Hematopoietic multipotent progenitor cell treated with erythropoietin and hydrocortisone succinate and interleukin-3 and kit ligand, for 15 days (in vitro differentiated cells): ENCODE measurements at places on chromosomes 13 and 19.

DNA sequence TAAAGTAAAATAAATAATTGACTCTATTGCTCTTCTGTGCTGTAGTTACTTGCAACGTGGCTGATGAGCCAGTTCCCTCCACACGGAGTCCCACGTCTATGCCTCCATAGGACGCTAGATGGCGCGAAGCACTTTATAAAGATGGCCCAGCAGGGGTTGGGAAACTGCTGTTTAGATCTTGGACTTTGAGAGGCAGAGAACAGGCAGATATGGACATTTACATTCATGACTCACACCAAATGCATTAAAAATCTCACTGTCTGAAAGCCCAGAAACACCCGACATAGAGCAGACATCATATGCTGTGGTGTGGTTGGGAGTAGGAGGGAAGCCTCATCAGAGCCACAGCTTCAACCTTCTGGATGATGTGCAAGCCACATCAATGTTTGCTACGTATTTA lies 643.1 kb upstream of the ARGLU1 start:
- peak; percentile 13 for DNase-seq

DNA sequence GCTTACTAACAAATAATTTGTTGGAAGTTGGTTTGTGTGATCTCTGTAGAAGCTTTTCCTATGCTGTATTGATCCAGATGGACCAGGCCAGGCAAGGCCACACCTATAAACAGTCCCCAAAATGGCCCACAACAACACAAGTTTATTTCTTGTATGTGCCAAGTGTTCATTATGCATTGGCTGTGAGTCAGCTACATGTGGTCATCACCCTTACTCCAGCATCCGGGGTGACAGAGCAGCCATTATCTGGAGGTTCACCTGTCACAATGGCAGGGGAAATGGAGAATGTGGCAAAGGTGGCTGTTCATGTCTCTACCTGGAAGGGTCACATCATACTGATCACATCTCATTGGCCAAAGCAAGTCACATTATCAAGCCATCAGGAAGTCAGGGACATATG lies 164.3 kb downstream of the DCT start:
- no peak for DNase-seq

- no peak for DNase-seq
Observed at GRCh38 chr13:41954226-41954625, 6.7 kb downstream of the VWA8 start.

GRCh38 chr19:58513694-58514563 lies 2.1 kb upstream of the SLC27A5 start:
- DNase-seq = peak; percentile 93

GRCh38 chr19:485077-485476 lies 11.2 kb upstream of the MADCAM1 start:
- DNase-seq = no peak

GRCh38 chr13:55893540-55893939 lies 1247.2 kb upstream of the PRR20A start:
- DNase-seq = no peak

- no peak for DNase-seq
Observed at GRCh38 chr19:18045307-18046050, 37.5 kb downstream of the ARRDC2 start.

GRCh38 chr13:88866195-88866594 lies 1195.0 kb downstream of the SLITRK5 start:
- DNase-seq = no peak

DNA sequence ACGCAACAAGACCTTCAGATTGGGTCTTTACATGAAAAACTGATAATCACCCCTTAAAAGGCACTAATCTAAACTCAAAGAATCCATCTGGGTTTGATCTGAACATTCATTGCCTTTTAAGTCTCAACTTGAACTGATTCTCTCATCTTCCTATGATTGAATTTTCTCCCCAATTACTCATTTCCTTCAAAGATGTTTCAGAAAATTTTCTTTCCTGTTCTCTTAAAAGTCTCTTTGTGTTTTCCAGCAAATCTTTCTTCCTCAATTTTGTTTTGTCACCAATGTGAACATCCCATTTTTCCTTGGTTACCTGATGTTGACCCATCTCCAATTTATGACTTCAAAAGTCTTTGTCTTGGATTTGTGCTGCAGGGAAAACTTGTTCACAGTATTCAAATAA lies 234.3 kb downstream of the DACH1 start:
- DNase-seq = no peak

DNA sequence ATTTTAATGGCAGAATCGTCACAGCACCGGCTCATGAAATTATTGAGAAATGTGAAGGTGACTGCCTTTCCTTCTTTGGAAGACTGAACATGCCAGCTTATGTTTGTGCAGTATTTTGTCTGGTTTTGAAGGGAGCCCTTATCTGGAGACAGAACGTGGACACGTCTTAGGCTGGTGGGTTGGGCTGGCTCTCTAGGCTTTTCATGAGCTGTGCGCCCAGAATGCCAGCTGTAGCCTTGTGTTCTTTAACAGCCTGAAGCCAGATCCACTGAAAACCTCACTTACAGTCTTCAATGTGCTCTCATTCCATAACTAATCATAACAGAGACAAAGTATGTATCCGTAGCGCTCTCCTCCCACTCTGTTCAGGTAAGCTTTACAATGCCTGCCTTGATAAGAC lies 184.4 kb upstream of the HTR2A start:
- DNase-seq = no peak

DNA sequence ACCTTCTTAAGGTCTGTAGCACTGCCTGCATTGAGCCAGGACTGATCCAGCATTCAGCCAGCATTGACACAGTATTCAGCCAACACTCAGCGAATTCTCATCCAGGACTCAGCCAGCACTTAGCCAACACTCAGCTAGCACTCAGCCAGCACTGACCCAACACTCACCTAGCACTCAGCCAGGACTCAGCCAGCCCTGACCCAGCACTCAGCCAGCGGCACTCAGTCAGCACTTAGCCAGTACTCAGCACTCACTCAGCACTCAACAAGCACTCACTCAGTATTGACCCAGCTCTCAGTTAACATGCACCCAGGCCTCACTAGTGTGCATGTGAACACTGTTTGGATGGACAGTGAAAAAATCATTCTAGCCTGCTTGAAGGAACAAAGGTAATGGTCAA lies 55.0 kb downstream of the TSHZ3 start:
- DNase-seq = no peak

DNA sequence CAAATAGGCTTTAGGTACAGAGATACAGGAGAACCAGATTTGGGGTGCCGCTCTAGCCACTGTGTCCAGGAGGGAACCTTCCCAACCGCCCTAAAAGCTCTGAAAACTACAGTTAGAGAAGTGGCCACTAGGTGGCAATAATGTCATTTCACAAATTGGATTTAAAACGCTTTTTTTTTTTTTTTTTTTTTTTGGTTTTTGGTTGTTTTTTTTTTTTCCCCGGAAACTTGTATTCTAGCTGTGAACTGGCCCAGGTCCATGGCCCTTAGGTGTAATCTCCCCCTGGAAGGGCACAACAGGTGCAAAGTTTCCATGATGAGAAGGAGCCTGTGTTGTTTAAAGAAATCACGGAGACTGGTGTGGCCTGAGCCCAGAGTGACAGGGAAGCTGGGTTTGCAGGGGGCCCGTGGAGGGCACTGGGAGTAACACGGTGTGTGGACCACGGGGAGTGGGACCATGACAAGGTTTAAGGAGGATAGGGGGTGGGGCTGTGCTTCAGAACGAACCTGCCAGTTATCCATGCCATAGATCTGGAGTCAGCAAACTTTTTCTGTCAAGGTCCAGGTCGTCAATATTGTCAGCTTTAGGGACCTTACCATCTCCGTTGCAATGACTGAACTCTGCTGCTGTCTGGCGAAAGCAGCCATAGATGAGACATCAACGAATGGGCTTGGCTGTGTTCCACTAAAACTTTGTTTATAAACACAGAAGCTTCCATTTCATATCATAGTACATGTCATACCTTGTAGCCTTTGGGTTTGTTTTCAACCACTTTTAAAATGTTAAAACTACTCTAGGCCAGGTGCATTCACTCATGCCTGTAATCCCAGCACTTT lies 10.1 kb downstream of the OR1I1 start:
- DNase-seq = peak; percentile 74

- no peak for DNase-seq
Observed at GRCh38 chr13:34214686-34215085, 396.7 kb downstream of the RFC3 start.

DNA sequence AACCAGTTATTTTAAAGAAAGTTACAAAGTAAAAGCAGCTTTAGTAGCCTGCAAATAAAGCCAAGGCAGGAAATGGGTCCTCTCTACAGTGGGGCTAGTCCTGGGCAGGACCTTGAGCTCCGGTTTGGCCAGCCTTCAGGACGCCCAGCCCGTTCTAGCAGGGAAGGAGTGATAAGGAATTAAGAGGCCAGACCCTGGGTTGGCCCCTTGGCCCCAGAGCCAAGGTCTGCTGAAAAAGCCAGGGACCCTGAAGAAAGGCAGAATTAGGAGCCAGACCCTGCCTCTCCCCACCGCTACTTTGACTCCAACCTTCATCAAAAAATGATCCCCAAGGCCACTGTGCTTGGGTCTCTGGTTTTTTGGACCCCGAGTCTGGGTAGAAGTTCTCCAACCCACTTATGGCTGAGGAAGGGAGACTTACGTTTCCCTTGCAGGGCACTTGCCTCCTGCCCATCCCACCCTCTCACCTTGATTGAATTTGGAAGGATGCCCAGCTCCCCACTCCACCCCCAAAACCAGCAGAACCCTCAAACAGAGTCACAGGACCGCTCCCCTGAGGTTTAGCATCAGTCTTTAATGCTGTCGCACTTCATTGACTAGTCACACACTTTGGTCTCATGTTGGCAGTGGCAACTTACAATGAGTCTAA lies 3.9 kb downstream of the DNAJB1 start:
- no peak for DNase-seq

DNA sequence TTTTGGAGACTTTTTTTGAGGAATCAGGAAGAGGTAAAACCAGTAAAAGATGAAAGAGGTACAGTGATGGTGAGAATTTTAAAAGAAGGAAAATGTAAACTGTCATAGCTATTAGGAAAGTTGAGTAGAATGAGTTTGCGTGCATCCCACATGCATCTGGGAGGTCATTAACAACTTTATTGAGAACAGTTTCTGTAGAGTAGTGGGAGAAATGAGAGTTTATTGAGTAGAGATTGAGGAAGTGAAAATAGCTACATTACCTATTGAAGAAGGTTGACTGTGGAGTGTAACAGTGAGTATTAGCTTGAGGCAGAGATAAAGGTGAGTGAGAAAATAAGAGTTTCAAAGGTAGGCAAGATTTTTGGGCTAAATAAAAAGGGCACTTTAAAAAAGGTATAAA lies 38.7 kb downstream of the BRCA2 start:
- DNase-seq = no peak

DNA sequence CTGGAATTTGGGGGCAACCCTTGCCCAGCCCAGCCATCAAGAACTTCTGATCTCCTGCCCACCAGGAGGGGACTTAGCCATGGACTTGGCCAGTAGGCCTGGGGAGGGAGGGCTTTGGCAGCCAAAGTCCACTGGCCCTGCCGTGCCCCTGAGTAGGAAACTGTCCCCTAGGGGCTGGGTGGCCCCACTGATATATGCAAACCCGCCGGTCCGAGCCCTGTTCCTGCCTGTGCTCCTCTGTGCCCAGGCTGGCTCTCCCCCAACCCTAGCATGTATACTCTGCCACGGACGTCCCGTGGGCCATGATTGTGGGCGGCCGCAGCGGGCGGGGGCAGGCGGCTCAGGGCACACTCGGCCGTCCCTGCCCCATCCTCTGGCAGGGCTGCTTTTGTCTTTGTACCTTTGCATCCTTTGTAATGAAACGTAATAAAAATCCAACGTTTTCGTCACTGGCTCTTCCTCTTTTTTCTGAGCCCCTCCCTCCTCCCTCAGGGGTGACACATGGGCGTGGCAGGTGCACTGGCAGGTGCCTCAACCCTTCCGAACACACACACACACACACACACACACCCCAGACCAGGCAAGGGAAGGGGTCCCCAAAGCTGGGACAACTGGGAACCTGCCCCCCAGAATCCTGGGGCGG lies 9.1 kb downstream of the COMP start:
- no peak for DNase-seq

DNA sequence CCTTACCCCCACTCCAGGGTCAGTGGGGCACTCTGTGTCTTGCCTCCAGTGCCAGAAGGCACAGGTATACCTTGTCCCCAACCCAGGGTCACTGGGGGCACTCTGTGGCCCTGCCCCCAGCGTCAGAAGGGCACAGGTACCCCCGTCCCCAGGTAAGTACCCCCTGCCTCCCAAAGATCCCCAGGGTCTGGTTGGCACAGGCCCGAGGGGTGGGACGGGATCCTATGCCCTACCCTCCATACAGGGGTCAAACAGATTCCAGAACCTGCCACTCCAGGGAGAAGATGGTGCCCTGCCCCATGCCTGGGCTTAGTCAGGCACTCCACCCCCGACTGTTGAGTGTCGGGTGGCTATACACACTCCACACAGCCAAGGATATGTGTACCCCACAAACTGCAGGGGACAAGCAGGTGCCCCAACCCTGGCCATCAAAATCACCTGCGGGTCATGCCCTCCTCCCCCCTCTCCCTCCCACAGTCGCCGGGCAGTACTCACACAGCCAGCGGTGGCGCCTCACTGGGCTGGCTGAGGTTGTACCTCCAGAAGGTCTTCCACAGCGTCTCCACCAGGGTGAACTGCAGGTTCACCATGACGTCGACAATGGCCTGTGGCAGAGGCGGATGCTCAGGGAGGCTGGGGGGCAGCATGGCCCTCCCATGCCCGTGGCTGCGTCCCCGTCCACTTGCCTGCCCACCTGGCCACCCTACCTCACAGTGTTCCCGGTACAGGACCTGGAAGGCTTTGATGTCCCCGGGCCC lies 13.8 kb downstream of the DCAF15 start:
- no peak for DNase-seq

- DNase-seq = no peak
Observed at GRCh38 chr13:25707726-25708125, 336.0 kb downstream of the ATP8A2 start.

DNA sequence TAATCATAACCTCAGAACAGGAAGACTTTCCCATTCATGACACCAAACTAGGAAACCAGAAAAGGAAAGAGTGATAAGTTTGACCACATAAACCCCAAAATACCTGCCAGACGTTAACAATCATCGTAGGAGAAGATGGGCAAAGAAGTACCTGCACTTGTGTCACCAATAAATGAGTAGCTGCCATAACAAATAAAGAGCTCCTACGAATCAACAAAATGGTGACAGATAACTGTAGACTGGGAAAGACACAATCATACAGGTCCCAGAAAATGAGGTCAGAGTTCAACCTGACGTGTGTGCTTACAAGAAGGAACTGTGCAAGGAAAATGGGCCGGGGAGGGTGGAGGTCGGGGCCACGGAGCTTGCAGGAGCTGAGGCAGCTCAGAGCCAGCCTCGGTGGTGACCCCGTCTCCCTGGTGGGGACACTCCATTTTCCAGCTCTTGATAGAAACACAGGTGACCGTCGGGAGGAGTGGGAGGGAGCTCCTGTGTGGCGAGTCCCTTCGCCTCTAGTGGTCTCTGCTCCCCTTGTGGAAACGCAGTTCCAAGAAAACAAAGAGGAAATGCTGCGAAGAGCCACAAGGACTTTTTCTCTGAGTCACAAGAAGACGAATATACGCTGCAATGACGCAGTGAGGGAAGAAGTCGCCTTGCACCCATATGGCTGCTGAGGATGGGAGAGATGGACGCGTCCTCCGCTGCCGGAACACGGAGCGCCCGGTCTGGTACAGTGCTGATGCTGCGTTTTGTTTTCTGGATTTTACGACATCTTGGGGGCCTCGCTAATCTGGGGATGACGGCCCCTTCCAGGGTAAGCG lies 9.5 kb downstream of the PIP5K1C start:
- DNase-seq = no peak
